ENCODE measurements at places on chromosomes 4 and X.

DNA sequence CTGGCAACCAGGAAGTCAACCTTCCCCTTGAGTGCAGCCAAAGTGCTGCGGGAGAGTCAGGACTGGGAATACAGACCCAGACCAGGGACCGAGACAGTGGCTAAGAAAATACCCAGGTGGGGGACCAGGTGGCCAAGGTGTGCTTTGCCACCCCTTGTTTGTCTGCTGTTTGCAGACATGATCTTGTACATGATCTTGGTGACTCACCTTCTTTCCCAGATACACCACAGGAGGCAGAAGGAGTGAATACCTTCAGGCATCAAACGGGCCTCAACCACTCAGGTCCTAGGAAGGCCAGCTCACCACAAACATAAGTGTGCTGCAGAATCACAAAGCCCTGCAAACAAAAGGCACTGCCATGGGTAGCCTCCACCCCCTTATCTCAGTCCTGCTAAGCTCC, 62.0 kb downstream of the CNGA2 start:
- no peak for DNase-seq

- no peak for DNase-seq
These were observed 85.2 kb downstream of the ANAPC10 start for GRCh38 chr4:145012841-145013240.

DNA sequence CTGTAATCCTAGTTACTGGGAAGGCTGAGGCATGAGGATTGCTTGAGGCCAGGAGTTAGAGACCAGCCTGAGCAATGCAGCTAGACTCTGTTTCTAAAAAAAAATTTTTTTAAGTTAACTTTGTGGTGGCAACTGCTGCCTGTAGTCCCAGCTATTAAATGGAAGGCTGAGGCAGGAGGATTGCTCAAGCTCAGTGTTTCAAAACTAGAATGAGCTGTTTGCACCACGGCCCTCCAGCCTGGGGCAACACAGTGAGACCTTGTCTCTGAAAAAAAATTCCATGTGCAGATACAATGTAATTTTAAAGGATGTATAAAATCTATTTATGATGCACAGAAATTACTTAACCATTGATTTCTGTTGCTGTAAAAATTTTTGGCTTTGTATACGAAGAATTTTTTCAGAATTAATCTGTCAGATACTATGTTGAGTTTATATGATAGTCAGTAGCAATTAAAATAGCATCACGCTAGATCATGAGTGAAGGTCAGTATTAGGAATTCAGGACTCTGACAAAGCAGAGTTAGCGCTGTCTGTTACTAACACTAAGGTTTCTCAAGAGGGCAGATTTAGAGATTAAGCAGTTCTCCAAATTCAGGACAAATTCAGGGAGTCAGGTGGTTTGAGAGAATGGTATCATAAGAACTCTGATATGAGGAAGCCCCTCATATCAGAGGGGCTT, 8.3 kb upstream of the AGA start:
- DNase-seq: no peak

- no peak for DNase-seq
These were observed 78.9 kb upstream of the BMPR1B start for GRCh38 chr4:94678896-94679295.

- DNase-seq: no peak
These were observed 439.5 kb upstream of the MAGEB2 start for GRCh38 chrX:29775890-29776289.

DNA sequence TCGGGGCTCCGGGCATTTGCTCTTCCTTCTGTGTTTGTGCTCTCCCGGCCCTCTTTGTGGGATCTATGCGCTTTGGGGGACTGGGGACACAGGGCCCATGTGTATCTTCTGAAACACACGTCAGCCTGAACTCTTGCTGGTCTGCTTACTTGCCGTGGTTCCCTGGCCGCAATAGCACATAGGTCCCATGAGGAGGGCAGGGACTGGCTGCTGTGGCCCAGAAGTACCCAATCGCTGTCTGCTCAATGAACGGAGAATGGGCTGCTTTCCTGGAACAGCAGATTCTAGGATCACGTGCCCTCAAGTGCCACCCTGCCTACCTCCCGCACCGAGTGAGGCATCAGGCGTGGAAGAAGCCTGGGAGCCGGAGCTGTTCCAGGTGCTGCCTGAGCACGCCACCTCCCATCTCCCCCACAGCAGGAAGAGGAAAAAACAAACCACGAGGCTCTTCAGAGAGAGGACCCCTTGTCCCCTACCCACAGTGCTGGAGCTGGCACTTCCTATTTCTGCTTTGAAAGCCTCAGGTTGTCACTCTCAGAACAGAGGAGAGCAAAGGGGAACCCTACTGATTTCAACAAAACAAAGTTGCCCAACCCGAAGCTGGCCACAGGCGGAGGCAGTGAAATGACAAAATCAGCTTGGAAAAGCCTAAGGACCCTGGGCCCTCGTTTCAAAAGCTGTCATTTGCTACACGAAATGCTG, 3.8 kb downstream of the G6PD start:
- DNase-seq: no peak

- DNase-seq: no peak
These were observed 16.7 kb upstream of the GATB start for GRCh38 chr4:151777471-151777870.

DNA sequence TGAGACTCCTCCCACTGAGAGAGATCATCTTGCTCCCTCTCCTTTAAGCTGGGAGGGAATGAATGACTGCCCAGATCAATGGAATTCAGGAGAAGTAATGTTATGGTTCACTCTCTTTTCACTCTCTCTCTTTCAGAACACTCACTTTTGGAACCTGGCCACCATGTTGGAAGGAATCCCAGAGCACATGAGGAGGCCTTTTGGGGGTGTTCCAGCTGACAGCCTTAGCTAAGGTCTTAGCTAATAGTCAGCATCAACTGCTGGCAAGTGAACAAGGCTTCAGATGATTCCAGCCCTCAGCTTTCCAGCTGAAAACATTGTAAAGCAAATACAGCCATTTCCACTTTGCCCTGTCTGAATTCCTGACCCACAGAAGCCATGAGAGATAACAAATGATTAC, 124.0 kb upstream of the CLNK start:
- no peak for DNase-seq

- no peak for DNase-seq
These were observed 737.9 kb downstream of the RAB28 start for GRCh38 chr4:12746221-12746620.

DNA sequence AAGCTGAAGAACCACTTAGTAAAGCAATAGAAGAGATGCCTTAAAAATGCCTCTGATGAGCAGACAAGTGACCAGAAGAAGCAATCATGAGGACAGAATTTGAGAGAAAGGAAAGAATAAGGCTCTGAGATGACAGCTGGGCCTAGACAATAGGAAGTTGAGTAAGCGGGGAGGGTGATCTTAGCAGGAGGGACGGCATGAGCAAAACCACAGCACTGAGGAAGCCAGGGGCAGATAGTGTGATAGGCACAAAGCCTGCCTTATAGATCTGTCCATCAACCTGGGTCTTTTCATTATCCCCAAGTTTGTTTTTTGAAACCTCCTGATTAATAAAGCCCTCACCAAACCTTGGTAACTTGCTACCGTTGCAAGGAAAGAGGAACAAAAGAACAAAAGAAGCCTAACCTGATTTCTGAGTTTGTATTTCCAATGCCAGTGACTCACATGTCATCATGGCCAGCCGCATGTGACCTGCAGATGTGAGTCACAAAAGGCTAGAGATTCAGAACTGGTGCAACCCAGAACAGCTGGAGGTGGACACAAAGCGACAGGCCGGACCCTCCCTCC, 55.7 kb upstream of the PPARGC1A start:
- DNase-seq: no peak

- no peak for DNase-seq
These were observed 247.8 kb downstream of the ADGRL3 start for GRCh38 chr4:61447918-61448317.

GRCh38 chr4:81714291-81714690, 242.6 kb upstream of the RASGEF1B start:
- DNase-seq: no peak

DNA sequence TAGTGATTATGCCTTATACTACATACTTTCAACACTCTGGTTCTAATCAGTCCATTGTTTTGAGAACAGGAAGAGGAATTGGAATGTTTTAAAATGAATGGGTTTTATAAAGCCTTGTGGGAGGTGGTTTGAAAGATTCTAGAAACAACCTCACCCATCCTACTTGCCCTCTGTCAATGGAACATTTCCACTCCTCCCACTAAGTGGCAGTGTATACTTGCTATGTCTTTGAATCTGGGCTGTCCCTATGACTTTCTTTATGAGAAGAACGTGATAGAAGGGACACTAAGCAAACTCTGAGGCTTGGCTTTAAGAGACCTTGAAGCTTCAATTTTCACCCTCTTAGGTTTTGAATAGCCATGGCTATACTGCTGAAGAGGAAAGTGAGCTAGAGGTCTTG, 611.2 kb downstream of the PPP4R3C start:
- no peak for DNase-seq

DNA sequence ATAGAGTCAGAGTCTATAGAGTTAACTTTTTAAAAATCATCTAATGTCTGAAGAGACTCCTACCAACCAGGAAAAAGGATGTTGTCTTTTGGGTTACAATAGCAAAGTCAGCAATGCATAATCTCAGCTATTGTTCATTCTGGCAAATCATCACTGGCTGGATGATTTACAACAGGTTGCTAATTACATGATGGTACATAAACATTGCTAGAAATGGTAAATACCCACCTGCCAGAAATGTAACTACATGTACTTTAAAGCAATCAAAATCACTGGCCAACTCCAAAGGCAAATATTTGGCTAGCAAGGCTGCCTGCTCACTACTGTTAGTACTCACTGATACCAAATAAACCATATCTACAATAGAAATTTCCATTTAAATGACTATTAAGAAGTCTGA, 91.1 kb downstream of the PPP3CA start:
- DNase-seq: peak; percentile 26

GRCh38 chr4:23877758-23878229, 12.1 kb downstream of the PPARGC1A start:
- no peak for DNase-seq

GRCh38 chrX:71144651-71145050, at the start of gene NLGN3:
NLGN3 (plus strand) TSS chrX:71144841; CDS start chrX:71147750, 2,909 bp downstream.
- DNase-seq: no peak

DNA sequence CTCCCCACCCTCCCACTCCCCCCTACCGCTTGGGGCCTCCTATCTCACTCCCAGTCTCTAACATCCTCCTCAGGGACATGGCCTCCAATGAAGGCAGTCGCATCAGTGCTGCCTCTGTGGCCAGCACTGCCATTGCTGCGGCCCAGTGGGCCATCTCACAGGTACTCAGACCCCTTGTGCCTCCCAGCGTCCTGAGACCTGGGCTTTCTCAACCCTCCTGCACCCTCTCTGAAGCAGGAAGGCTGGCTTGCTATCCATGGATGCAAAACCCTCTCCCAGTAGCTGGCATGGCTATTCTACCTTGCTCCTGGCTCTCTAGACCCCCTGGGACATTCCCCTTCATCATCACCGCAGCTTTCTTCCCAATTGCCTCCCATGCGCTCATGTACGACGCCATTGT, 13.3 kb upstream of the UBA1 start:
- DNase-seq: no peak

DNA sequence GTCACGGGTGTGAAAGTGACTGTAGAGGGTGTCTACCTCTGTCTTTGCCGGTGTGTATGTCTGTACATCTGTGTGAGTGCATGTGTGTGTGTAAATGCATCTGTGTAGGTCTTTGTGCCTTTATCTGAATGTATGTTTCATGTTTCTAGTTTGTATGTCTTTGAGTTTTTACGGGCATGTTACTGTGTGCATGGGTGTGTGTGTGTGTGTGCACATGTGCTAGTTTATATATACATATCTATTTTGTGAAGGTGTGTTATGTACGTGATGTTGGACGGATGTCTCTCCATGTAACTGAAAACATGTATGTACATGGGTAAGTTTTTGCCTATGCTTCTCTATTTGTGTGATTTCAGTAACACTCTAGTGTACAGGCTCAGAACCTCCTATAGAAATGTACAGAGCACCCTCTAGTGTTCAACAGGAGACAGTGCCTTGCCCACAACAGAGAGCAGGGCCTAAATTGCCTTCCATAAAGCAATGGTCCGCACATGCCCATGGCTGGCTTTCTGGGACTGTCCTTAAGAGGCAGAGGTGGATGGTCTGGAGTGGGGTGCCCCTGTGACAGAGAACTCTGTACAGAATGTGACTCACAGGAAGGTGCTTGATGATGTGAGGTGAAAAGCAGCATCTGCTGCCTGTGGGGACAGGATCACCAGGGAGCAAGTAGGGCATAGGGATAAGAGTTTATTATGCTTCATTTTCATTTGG, 343.5 kb downstream of the RAPGEF2 start:
- DNase-seq: peak; percentile 20

DNA sequence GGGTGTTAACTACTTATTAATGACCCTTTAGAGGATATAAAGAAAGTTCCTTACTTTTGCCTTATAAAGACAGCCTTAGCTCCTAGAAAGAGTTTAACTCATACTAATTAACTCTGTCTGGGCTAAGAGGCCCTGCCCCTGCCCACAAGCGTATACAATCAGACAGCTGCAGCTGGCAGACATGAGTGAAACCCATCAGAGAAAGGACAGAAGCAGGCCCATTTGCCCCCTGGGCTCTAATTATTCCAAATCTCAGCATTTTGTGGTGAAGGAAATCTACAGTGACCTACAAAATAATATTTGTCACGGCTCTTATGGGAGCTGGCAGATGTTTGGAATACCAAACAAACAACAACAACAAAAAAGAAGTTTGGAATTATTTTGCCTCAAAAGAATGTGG, 71.8 kb downstream of the CHRDL1 start:
- no peak for DNase-seq

- no peak for DNase-seq
These were observed 804.5 kb downstream of the C4orf33 start for GRCh38 chr4:129900430-129900953.

DNA sequence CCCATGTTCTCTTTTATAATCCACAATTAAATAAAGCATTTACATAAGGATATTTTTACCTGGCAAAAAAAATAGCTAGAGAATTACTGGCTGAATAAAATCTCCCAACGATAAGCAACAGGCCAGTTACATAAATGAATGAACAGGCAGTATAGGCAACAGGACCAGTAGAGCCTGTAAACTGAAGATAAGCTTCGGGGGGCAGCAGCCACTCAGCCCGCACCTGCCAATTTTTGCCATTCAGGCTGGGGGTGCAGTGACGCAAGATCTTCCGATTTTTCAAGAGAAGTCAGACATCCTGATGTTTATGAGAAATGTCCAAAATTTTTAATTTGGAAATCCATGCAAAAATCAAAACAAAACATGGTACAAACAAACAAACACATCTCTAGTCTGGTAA, 49.0 kb upstream of the CDKN2AIP start:
- no peak for DNase-seq

DNA sequence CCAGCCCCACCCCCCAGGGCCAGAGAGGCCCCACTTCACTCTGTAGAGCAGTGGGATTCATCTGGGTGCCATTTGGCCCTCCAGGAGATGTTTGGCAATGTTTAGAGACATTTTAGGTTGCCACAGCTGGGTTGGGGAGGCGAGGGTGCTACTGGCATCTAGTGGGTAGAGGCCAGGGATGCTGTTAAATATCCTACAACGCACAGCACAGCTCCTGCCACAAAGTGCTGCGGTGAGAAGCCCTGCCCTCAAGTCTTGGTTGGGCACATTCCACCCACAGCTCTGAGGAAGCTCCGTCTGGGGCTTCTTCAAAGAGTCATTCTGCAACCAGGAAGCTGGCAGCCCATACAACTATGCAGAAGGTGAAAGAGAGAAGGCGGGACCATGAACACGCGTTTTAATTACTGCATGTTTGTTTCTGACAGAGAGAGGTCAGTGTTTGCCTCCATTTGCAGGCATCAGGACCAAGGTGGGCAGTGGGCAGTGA, 48.1 kb upstream of the FAM9C start:
- DNase-seq: no peak

Data from NCI-H510A (cell line).